Osteoblast (primary cell): ENCODE measurements at places on chromosomes 3 and 15.
A peak's percentile ranks its signal among the peaks of the same experiment; 100 is the strongest.

DNA sequence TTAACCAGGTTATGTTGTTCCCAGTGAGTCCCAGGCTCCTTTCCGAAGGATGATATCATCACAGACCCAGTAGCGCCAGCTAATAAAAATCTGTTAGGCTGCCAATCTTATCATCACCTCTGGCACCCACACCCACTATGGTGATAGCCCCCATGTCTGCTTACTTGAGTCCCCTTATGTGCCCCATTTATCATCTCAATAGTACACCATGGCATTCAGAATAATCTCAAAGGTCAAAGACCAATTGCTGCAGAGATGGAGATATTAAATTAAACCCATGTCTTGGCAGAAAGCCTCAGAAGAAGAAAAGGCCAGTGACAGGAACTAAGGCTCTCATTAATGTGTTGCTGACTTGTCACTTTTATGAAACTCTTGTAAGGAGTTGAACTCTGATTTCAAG lies 32.8 kb downstream of the CPNE4 start:
- no peak for DNase-seq

- peak; percentile 38 for DNase-seq
These were observed 33.8 kb downstream of the NR1I2 start for GRCh38 chr3:119815716-119816115.

DNA sequence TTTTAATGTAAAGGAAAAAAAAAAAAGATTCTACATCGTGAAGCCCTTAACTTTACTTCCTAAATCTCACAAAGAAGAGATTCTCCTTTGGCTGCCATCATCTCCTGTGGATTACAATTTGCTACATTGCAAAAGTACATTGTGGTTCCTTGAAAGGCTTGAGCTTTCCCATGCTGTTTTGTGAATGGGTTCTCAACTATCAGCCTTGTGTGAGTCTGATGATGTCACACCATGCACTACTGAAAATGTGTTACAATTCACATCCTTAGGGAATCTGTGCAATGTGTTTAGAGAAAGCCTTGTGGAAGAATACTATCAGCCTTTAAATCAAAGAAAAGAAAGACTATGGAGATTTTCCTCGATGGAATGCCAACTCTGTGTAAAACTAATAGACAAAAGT lies 510.0 kb upstream of the ALCAM start:
- no peak for DNase-seq

- DNase-seq = no peak
These were observed 49.5 kb downstream of the OCA2 start for GRCh38 chr15:28049581-28049980.

- no peak for DNase-seq
These were observed 34.8 kb downstream of the CRYGS start for GRCh38 chr3:186509423-186509822.

- no peak for DNase-seq
These were observed 37.9 kb downstream of the CLK3 start for GRCh38 chr15:74653426-74654102.

DNA sequence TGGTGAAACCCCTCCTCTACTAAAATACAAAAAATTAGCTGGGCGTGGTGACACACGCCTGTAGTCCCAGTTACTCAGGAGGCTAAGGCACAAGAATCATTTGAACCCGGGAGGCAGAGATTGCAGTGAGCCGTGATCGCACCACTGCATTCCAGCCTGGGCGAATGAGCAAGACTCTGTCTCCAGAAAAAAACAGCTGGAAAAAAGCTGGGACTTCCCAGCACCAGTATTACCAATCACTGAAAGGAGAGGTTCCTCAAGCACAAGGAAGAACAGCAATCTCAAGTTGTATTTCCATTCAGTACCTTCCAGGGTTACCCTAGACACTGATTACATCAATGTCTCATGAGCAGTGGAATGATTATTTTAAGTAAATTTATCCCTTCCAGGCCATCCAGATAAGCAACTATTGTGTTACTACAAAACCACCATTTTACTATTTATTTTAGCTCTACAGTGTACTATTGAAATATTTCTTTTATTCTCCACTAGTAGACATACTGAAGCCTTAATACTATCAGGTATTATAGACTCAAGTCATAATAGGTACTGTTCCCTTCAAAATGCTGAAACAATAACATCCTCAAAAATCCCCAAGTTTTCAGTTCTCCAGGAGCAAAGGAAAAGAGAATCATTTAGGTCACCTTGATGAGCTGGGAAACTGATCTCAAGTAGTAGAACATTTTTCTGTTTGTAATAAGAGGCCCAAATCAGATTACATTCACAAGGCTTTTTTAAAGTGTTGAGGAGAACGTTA lies 54.8 kb upstream of the VGLL4 start:
- DNase-seq = peak; percentile 82

DNA sequence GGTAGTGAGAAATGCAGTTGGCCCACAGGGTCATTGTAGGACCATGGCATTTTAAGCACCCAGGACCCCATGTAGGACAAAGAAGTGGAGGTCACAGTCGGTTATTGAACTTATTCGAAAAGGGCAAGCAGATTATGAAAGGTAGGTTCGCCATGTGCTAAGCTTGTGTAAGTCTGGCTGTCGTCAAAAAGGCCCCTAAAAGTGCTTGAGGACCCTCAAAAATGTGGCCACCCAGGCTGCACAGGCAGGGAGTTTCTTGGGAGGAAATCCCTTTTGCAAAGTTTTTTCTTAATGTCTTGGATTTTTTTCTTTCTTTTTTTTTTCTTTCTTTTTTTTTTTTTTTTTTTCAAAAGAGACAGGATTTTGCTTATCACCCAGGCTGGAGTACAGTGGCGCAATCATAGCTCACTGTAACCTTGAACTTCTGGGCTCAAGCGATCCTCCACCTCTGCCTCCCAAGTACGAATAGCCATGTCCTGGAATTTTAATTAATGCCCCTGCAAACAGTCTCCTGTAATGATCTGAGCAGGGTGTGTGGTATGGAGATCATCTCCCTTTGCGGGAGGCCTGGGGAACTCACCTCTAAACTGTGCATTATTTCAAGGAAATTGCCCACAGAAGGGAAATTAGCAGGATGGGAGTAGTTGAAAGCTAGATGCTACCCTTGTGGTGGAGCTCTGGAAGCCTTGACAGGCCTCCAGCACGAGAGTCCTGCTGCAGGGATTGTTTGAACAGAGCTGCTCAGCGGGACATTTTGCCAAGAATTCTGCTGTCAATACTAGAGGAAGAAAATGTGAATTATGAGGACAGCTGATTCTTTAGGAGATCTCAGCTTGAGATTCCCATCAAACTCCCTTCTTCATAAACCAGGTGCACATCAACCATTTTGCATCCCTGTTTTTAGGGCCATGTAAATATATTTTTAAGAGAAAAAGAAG lies 28.4 kb downstream of the THSD4 start:
- DNase-seq = no peak

DNA sequence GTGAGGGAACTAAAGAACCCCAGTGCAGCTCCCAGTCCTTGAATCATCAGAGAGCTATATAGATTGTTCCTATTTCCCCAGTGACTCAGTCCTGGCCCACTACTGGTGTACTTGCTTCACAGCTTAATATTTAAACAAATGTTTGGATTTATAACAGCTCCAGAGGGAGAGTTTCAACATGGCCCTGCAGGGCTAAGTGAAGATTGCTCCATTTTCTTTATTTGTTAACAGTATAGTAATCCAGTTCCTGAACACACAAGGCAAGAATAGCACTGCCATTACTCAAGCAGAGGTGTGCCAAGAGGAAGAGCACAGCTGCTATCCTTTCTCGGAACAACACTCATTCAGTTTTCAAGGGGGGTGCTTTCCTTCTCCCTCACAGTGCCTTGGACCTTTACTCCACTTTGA lies 6.5 kb downstream of the SQOR start:
- peak; percentile 91 for DNase-seq

- no peak for DNase-seq
These were observed 43.4 kb downstream of the TSC22D2 start for GRCh38 chr3:150451329-150452048.

GRCh38 chr3:129783470-129783869 lies 110.0 kb downstream of the TMCC1 start:
- DNase-seq = no peak

GRCh38 chr3:154250291-154250690 lies 74.0 kb downstream of the DHX36 start:
- no peak for DNase-seq

DNA sequence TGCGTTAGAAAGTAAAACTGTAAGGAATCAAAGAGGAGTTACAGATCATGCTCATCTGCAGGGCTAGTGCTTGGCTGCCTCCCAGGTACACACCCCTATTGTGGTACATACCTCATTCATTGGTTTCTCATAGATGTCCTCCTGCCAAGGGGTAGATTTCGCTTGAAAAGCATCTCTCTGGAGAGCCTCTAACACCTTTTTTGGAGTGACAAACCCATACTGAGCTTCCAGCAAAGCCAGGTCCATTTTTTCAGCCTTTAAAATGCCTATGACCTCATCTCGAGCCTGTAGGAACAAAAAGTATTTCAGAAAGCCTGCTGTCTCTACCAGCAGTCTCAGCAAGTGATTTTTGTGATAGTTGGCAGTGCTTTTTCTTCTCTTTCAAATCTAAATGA lies 112.1 kb downstream of the CMSS1 start:
- DNase-seq = no peak

- no peak for DNase-seq
These were observed 381.4 kb downstream of the TBC1D5 start for GRCh38 chr3:17360991-17361390.

- no peak for DNase-seq
These were observed 112.0 kb downstream of the WNT7A start for GRCh38 chr3:13767896-13768295.

DNA sequence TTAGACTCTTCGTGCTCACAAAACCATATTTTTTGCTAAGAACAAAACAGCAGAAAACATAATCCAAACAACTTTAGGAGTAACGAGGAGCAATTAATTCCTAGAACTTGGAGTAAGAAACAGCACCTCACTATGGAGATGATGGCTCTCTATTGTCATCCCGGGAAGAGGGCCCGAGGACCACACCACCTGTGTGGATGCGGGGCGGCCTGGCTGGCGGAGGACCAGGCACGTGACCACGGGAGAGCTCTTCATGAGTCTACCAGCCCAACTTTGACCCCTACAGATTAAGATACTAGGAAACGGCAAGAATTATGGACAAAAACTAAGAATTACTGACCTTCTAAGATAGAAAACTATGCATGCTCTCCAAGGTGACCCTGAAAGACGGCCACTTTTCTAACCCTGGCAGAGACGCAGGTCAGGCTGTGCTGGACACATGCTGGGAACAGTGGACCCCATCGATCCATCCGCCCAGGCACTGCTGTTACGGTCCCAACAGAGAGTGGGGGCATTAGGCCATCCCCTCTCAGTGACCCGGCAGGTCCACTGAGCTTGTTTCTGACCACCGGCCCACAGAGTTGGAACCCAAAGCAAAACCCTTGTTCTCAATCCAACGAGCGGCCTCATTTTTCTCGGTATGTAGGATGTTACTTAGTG lies 13.1 kb upstream of the OCA2 start:
- DNase-seq = no peak

DNA sequence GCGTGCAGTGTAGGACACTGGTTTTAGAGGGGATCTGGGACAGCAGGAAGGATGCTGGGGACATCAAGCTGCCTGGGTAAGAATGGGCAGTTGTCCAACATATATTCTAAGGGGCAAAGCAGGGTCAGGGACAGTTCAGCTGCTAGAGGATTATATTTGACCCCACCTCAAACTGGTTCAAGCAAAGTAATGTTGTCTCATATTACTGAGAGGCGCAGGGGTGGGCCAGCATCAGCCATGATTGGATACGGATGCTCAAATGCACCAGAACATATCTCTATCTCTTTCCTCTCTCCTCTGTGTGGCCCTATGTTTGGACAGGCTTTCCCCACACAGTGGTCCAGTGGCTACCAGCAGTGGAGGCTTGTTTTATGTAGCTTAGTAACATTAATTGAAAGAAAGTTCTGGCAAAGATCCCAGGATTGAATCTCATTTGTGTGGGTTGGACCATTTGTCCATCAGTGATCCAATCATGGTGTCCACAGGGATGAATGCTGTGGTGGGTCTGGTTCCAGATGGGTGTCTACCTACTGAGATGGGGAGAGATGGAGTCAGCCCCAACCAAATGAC lies 49.8 kb upstream of the RGMA start:
- no peak for DNase-seq

- DNase-seq = peak; percentile 89
These were observed 118.6 kb upstream of the PRR20G start for GRCh38 chr3:127406309-127407025.

DNA sequence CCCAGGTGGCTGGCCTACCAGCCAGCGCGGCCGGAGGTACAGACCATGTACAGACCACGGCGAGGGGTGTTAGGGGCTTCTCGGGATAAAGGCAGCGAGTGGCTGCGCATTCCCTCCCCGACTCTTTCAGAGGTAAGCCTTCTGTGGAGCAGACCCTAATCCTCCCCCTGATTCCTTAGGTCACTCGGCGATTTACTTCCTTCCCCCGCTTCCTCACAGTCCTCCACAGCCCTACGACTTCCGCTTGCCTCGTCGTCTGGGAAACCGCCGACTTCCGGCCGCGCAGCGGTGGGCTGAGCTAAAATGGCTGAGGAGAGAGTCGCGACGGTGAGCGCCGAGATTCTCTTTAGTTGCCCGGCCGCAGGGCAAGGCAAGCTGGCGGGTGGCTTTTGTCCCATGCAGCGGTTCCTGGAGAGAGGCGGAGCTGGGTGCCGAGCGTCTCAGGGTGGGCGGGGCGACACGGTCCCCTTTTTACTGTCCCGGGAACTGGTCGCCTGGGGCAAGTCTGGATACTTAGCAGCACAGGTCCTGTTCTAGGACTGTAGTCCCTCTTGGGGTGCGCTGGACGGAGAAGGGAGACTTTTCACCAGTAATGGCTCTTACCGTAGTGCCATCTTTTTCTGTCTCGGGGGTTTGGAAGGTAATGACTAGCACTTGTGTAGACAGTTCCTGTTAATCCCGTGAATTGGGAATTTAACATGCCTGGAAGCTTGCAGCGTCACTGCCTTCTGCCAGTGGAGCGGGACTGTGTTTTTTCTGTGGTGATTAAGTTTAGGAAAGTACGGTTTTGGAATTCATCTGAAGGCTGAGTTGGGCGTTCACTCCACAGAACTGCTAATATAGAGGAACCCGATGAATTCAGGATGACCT lies at the start of the genes BBS4 and HIGD2B:
Gene BBS4, plus strand, starts transcription at position 283 of the 870 bp plus-strand sequence. Its CDS starts 21 bp downstream, at position 304.
Gene HIGD2B, minus strand, starts transcription at position 258 of the 870 bp plus-strand sequence. CDS start 9,808 bp downstream, outside the sequence.
- peak; percentile 89 for DNase-seq

- no peak for DNase-seq
These were observed 1059.2 kb downstream of the OTOL1 start for GRCh38 chr3:162555761-162556160.

DNA sequence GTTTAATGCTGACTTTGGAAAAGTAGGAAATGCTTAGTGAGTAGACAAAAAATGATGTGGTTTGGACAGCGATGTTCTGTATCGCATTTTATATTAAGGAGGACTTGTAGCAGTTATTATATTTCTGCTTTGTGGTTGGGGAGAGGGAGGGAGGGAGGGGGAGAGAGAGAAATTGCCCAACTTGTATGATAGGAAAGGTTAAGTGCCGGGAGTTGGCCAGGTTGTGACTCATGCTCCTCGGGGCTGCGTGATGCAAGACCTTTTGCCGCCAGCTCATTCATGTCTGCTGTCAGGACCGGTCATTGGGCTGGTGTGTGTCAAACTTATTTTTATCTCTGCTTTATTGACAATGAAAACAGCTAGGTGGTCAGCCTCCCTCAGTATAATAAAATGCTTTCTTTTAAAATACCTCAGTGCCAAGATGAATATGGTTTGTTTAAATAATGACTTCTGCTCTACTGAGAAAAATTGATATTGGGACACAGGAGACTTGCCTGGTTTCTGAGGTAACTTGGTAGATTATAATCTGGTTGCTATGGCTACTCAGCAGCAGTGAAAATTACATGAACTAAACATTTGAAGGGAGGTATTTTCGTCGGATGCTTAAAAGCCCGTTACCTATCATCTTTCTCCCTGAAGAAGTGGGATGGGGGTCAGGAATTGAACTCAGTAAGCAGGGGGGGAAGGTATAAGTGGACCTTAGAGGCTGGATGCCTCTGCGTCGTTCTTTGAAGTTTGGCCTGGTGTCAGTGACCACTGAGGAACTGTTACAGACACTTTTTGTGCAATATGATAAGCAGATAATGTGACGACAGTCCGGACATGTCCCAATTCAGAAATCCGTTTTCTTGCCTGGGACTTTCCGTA lies 90.7 kb downstream of the FNDC3B start:
- DNase-seq = peak; percentile 87
